ENCODE measurements at places on chromosomes 16 and 17. TPM values are rescaled to one million over a fixed set of nuclear protein-coding genes. Genes with fewer than 3 reads are reported as not detected.

- DNase-seq, result no peak
Observed at GRCh38 chr17:13044572-13045065, 26.8 kb upstream of the ELAC2 start.

The RNF222 gene
- not detected for total RNA-seq

DNA sequence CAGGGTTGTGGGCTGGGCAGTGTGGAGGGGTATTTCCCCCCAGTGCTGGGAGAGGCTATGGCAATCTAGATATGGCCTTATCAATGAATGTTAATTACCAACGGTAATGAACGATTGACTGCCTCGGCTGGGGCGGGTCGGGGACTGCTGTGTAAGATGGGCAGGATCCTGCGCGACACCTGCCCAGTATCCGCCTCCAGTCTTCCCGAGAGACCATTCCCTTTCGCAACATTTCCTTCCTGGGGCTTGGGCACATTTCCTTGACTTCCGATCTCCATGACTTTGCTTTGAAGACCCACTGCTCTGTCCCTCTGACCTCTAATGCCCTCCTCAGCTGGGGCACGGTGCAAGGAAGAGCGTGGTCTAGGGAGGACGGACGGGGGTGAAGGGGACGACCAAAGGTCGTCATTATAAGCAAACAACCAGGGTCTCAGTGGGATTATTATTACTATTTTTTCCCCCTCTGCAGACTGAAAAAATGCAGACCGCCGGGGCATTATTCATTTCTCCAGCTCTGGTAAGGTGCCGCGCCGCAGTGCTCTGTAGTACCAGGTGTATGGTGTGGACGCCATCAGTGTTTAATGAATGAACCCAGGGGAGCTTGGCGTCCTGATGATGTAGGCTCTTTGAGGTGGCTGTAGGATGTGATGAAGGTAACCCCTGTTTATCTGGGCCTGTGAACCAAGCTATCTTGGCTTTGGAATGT, 506 bp downstream of the ATP5MC1 start:
- DNase-seq, result no peak

GRCh38 chr16:85072947-85073346, 39.3 kb downstream of the CIBAR2 start:
- no peak for DNase-seq

DNA sequence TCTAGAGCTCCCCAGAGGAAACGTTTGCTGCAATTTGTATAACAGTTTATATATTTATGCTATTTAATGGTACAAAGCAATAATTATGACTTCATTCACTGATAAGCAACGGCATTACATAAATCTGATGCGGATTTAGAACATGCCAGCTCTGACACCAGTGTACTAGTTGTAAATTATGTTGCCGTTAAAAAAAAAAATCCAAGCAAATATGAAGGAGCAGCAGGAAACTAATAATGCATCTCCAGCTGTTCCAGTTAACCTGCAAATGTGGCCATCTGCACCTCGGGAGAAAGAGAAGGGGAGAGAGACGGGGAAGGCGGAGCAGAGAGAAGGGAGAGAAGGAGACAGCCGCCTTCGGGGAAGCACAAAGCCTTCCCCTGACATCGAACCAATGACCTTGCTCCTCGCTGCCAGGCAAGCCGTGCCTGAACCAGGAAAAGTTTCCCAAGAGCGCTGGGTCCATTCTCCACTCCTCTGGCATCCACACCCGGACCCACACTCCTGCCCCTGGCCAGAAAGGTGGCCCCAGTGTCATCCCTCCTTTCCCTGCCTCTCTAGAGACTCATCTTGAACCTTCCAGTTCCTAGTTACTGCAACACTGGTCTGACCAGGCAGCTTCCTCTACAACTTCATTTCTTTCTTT, 174.8 kb downstream of the C16orf78 start:
- no peak for DNase-seq

DNA sequence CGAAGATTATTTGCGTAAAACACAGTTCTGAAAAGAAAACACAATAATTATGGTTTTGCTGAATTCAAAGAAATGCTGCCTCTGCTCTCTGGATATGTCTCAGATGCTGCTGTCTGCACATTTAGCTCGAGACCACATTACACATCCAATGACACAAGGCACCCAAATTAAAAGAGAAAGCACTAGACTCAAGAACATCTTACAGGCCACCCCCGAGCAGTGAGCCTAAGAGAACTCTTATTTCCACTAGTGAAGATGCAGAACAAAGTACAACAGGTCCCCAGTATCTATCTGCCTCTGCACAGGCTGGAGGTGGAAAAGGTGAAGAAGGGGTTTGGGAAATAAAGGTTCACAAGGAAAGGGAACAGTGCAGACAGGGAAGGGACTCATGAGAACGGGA, 33.5 kb downstream of the GRB2 start:
- DNase-seq, result no peak

DNA sequence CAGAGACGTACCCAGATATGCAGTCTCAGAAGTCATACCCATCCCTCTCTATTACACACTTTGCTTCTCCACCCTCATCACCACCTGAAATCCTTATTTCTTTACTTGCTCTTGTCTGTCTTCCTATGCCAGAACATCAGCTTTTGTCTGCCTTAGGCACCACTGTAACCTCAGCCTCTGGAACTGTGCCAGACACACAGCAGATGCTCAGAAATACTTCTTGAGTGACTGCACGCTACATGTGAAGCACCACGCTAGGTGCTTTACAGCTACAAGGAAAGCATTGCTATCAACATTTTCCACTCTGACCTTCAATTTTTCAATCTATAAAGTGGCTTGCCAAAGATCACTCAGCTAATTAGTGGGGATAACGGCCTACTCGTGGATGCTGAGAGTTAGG, 226.8 kb downstream of the CHD9NB start:
- DNase-seq, result no peak

The GAS7 gene
- total RNA-seq, result 33.4 TPM

DNA sequence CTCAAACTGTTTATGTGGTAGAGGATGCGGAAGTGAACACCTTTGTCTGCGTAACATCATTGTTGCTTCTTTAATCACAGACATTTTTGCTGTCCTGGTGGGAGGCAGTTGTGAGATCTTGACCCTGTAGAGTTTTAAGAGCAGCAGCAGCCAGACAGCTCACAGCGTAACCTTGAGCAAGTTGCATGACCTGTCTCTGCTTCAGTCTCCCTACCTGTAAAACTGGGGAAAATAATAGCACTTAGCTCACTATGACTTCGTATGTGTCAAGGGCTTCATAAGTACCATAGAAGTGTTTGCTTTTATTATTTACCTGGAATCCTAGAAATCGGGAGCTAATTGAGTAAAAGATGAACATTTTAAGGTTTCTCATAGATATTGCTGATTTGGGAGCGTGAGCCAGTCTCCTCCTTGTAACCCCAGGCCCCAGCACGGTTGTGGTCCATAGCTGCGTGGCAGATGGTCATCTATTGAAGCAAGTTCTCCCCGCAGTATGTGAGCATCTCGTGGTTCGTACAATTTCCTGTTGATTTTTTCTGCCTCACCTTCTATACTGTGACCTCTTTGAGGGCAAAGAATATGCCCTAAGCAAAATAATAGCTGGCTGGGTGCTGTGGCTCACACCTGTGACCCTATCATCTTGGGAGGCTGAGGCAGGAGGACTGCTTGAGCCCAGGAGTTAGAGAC, 34.4 kb downstream of the GPRC5B start:
- no peak for DNase-seq

- no peak for DNase-seq
Observed at GRCh38 chr17:78173097-78173715, 4.8 kb downstream of the SYNGR2 start.

- DNase-seq, result no peak
Observed at GRCh38 chr17:49180998-49181635, 29.3 kb downstream of the GNGT2 start.

The ERBB2 gene
- 59.0 TPM for total RNA-seq

The ALOX15B gene
- 38.3 TPM for total RNA-seq

DNA sequence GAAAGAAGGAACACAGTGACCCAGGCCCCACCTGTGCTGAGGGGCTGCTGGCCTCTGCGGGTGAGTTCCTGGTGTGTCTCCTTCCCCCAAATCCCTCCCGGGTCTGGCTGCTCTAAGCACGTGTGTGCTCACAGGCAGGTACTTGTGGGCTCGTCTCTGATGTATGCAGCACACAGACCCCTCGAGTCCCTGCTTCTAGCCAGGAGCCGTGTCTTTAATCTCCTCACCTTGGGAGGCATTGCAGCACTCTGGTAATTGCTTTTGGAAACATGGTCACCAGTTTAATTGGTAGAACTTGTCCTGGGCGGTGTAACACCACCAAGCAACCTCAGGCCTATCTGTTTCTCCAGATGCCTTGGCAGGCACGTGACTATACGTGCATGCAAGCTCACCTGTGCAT, 8.8 kb upstream of the RPL38 start:
- DNase-seq, result no peak

The PVALEF gene
- not detected for total RNA-seq

- no peak for DNase-seq
Observed at GRCh38 chr16:89599902-89600301, 13.5 kb upstream of the DPEP1 start.

DNA sequence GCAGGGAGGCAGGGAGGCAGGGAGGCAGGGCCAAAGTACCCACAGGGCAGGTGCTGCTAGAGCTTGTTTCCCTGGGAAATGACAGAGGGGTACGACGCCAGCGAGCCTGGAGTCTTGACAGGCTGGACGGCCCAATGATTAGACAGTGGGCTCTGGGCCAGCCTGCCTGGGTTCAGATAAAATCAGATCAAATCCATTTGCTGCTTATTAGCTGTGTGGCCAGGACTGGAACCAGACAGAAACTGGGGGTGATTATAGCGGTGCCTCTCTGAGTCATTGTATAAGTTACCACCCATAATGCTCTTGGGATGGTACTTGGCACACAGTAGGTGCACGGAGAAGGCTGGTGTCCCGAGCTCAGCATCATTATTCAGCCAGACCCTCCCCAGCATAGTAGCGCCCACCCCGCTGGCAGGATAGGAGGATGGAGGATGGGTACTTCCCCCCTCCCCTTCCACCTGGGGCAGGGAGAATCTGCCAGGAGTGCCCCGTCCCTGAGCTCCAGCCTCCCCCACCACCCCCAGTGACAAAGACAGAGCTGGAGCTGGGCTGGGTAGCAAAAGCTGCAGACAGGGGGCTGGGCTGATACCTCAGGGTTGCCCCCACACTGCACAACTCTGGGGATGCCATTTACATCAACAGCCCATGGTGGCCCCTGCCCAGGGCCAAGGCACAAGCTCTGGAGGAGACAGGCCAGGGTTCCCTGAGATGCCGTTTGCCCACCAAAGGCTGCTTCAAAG, 77.6 kb upstream of the TNRC6C start:
- DNase-seq, result no peak

DNA sequence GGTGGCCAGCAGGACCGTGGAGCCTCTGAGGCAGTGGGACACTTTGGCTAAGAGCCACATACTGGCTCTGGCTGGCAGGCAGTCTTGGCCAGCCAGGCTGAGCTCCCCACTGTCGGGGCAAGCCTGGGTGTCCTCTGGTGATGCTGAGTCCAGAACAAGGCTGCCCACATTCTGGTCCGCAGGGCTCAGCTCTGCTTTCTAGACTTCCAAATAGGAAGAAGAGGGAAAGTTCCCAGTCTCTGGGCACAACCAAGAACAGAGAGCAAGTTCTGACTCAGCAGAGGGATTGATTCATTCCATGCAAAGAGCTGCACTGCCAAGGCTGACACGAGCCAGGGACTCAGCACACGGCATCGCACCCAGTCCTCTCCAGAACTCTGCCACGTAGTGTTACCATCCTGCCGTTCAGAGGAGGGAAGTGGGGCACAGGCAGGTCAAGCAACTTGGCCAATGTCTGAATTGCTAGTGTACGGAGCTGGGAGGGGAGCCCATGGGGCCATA, 58.9 kb downstream of the NOS2 start:
- no peak for DNase-seq

The CENPT gene
- total RNA-seq, result 52.0 TPM

The ACE gene
- 2.6 TPM for total RNA-seq

- no peak for DNase-seq
Observed at GRCh38 chr17:38897176-38897575, 27.3 kb downstream of the LASP1 start.

- no peak for DNase-seq
Observed at GRCh38 chr17:29855686-29856085, 74.3 kb downstream of the SSH2 start.

GRCh38 chr16:17921357-17921978, 415.1 kb downstream of the NPIPA8 start:
- DNase-seq, result no peak

DNA sequence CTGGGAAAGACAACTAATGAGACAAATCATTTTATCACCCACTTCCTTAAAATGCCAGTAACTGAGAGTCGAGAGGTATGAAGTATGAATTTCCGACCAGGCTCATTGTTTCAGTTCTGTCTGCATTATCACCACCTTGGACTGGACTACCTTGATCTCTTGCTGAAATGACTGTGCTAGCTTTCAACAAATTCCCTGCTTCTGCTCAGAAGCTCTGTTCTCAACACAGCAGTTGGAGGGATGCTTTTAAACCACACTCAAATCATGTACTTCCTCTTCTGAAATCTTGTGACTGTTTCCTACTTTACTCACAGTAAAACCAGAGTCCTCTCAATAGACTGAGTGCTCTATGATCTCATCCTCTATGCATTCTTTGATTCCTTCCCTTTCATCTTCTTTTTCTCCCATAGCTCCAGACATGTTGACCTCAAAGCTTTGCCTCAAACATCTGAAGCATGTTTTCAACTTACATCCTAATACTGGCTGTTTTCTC, 195.8 kb downstream of the KCNJ2 start:
- DNase-seq, result no peak
